Fibroblast of skin of right biceps (primary cell): ENCODE measurements at places on chromosomes 5 and 9.

DNA sequence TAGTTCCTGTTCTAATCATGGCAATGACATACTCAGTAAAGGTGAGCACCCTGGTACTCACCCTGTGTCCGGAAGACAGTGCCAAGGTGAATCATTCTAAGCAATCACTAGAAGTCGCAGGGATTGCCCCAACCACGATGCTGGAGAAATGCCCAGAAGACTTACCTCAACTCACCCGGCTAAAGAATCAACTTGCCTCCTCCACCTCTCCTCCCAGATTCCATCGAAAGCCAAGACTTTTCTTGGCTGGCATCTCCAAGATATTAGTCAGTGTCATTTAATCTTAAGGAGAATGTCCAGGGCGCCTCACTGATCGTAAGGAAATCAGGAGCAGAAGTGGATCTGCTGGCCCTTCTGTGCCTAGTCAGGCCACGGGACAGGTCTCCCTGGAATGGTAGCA is 204.9 kb downstream of the ERCC6L2 start:
- DNase-seq: no peak

DNA sequence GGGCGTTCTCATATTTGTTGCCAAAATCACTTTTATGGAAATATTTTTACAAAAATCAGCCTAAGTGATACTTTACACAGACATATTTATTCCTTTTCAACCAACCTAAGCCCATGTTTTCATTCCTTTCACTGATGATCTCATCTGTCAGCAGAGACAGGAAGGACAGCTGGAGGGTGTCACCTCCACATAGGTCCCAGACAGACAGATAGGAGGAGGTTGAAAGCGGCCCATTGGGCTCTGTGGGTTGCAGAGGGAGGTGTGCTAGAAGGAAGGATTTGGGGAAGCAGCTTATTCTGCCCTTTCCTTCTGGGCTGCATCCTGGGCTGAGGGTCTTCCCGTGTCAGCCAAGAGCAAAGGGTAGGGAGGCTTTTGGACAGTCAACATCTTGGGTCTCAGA is 26.0 kb upstream of the SEMA4D start:
- DNase-seq: no peak

DNA sequence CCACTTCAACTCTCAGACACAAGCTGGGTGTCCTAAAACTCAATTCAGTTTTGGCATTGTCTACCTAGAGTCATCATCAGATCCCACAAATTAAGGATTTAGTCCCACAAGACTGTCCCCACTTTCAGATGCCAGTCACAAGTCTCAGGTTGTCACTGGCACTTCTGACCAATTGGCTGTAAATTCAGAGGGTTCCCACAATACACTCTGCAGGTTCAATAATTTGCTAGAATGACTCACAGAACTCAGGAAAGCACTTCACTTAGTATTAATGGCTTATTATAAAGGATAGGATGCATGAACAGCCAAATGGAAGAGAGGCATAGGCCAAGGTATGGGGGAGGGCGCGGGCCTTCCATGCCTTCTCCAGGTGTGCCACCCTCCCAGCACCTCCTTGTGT is 209.1 kb downstream of the SREK1 start:
- DNase-seq: no peak

DNA sequence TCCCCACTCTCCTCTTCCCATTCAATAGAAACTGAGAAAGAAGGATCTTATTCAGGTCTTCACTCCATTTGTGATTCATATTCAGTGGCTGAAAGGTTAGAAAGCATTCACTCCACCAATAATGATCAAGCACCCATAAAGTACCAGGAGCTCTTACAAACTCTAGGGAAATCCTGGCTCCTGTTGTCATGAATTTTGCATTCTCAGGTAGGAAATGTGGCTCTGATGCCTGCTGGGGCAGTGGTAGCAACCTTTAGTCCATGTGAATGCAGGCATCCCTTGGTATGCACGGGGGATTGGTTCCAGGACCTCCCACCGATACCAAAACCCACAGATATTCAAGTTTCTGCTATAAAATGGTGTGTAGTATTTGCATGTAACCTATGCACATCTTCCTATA is 3.6 kb upstream of the RORB start:
- no peak for DNase-seq

DNA sequence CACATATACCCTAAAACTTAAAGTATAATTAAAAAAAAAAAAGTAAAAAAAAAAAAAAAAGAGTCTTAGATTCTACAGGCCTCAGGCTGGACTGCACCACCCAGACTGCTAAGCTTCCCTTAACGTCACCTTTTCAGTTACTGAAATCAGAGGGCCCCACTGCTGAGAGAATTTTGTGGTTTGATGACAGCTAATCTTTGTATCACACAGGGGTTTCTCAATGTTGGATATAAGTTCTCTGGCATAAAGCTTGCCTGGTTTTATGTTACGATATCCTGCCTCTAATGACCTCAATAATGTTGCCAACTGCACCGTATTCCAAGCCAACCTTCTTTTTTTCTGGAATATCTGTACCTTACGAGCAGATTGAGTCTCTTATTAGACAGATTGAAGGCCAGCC is 43.1 kb upstream of the C6 start:
- no peak for DNase-seq

DNA sequence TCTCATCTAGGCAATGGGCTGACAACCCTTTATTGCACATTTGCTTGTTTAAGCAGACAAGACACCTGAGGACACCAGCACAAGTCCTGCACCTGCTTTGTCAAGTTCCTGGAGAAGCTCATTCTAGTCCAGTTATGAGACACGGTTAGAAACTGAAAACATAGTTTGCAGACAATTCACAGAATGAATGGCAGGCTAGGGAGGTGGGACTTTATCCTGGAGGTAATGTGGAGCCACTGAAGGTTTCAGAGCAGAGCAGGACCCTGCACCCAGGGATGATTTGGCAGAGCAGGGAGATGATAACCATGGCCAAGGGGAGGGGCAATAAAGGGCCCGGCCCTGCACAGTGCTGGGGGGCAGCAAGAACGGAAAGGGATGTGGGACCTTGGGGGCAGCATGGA is 50.7 kb upstream of the SLC25A51 start:
- DNase-seq: no peak

GRCh38 chr5:142881076-142881783 is 111.1 kb downstream of the ARHGAP26 start:
- peak; percentile 70 for DNase-seq

GRCh38 chr9:5900622-5901021 is 9.9 kb downstream of the MLANA start:
- no peak for DNase-seq

- no peak for DNase-seq
Measured at GRCh38 chr5:170206958-170207357, 25.8 kb upstream of the C5orf58 start.

GRCh38 chr5:16808021-16808420 is 128.1 kb downstream of the MYO10 start:
- no peak for DNase-seq

DNA sequence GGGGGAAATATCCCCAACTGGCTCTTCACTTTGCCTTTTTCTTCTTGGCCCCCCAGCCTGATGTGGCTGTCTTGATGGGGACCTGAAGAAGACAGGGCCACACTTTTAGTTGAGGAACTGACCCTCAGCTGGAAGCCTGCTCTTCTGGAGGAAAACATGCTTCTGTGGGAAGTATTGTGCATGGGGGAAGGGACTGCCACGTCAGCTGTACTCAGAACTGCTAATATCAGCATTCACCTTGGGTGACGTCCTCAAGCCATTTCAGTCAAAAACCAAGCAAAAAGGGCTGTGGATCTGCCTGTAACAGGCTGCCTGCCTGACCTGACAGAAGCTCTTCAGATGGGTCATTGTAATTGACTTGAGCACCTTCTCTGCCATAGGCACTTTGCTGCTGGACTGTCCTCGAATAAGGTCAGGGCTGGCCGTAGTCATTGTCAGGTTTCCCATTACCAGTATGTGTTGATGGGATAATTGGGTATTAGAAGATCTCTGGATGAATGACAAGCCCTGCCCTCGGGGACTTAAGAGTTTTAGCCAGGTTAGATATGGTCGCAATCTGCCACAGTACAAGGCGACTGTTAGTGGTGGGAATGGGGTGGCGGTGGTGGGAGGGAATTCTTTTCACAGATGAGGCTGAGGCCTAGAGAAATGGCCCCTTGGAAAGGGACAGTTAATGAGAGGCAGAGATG is 10.4 kb downstream of the RAI14 start:
- DNase-seq: no peak

DNA sequence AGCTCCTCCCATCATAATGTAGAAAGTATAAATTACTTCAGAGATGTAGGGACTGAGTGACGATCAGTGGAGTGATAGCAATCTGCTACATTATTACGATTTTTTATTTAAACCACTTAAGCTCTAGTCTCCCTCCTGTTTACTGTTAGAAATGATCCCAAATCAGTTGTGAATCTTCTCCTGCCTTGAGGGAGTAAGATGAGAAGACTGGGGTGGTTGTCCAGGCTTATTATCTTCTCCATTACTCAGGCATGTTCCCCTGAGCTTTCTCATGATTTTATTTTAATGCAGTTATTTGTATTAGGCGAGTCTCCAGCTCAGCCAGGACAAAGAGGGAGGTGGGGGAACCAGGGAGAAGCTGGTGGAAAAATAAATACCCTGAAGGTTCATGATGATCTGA is 48.2 kb upstream of the CTNNA1 start:
- no peak for DNase-seq

DNA sequence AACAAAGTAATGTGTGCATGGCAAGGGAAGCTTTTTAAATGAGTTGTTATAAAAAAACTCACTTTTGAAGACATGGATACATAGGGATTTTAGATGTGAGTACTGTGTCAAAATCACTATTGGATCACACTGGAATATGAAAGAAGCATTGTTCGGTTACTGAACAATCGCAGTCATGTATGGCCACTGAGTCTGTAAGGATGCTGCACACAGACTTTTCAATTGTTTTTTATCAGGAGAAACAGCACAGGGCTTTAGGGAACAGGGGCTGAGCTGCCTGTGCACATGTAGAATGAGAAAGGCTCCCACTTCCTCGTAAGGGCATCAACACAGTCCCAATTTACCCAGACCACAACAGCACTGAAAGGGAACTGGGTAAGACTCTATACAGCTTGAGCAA is 1333.9 kb upstream of the DMAC1 start:
- no peak for DNase-seq

DNA sequence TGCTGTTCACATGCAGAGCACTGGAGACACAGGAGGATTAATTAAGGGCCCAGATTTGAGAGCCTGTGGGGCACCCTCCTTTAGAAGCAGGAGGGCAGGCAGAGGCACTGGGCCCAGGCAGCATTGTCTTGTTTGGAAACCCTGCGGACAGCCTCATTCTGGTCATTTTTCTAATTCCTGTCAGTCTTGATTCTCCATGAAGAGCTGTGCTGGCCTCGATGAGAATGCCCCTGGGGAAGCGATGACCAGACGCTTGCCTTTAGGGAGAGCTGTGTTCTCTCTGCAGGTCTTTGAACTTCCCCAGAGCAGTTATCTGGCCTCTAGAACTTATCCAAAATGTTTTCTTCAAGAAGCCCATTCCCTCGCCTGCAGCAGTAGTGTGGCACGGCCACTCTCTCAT is 117.8 kb upstream of the PTCH1 start:
- DNase-seq: no peak

DNA sequence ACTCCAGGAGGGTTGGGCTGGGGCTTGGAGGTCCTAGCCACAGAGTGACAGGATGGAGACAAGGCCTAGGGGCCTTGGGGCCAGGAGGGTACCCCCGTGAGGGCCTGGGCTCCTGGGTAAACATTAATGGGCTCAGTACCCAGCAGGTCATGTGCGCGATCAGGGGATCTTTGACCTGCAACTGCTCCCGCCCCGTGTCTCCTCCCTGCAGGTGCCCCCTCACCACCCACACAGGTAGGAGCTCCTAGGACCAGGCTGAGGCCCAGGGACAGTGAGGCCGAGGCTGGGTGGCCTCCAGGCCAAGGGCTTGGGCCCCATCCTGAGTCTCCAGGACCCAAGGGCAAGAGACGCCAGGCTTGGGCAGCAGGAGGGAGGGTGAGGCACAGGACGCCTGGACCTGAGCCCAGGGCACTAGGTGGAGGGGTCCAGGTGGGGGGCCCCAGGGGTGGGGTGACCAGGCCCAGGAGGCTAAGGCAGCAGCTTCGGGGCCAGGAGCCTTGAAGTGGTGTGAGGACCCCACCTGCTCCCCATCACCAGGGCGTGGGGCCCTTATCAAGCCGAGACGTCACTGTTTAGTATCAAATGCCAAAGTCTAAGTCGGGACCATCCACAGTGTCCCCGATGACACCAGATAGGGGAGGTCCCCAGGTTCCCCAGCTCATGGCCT is at the start of gene SLC34A3:
TSS of gene SLC34A3 (plus strand) at position 197 of the 667 bp plus-strand sequence. CDS start 802 bp downstream, outside the sequence.
- no peak for DNase-seq

GRCh38 chr9:17065062-17065461 is 69.8 kb upstream of the CNTLN start:
- no peak for DNase-seq

GRCh38 chr5:1006656-1007071 is 1.9 kb upstream of the NKD2 start:
- DNase-seq: no peak

DNA sequence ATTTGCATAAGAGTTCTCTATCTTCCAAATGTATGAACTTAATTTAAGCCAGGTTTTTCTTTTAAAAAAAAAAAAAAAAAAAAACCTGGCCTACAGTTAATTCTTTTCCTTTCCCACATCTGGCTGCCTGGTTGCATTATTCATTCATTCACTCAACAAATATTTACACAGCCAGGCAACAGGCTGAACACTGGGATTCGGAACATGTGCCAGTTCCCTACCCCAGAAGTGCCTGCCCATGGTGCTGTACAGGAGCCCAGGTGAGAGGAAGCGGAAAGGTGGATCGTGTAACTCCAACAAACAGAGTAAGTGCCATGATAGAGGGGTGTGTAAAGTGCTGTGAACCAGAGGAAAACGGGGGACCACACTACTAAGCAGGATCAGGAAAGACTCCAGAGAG is 93.6 kb downstream of the CDK5RAP2 start:
- no peak for DNase-seq

DNA sequence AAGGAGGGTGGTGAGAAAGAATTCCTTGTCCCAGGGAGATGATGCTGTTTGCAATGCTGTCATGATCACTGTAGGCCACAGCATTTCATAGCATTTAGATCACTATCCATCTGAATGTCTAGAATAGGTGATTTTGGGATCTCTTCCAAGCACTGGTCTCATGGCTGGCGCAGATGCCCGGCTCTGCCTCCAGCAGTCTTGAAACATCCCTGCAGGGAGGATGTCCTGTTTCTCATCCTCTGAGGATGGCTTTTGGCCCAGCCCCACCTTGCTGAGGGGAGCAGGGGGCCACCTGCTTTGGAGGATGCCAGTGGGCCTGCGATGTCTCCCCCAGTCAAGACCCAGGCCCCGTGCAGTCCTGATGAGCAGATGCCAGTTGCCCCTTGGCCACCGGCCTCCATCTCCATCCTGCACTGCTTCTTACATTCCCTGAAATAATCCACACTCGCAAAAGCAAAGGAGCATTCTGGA is 63.5 kb upstream of the GARNL3 start:
- peak; percentile 10 for DNase-seq

GRCh38 chr5:41213340-41213739 is at the start of gene C6:
TSS of gene C6 (minus strand) at chr5:41213532. CDS start at chr5:41203230, 10,302 bp downstream.
- DNase-seq: no peak

- no peak for DNase-seq
Measured at GRCh38 chr9:9560382-9561035, 1052.3 kb downstream of the PTPRD start.

GRCh38 chr5:88130211-88130815 is 138.3 kb downstream of the TMEM161B start:
- no peak for DNase-seq

- no peak for DNase-seq
Measured at GRCh38 chr9:120712539-120713031, 1.7 kb downstream of the MEGF9 start.

GRCh38 chr5:73312872-73313510 is 135.6 kb downstream of the FOXD1 start:
- peak; percentile 58 for DNase-seq
